Fibroblast of skin of right quadriceps (primary cell): ENCODE measurements at places on chromosomes 5 and 9.

- no peak for DNase-seq
These were observed 52.8 kb downstream of the VAV2 start for GRCh38 chr9:133939171-133939785.

DNA sequence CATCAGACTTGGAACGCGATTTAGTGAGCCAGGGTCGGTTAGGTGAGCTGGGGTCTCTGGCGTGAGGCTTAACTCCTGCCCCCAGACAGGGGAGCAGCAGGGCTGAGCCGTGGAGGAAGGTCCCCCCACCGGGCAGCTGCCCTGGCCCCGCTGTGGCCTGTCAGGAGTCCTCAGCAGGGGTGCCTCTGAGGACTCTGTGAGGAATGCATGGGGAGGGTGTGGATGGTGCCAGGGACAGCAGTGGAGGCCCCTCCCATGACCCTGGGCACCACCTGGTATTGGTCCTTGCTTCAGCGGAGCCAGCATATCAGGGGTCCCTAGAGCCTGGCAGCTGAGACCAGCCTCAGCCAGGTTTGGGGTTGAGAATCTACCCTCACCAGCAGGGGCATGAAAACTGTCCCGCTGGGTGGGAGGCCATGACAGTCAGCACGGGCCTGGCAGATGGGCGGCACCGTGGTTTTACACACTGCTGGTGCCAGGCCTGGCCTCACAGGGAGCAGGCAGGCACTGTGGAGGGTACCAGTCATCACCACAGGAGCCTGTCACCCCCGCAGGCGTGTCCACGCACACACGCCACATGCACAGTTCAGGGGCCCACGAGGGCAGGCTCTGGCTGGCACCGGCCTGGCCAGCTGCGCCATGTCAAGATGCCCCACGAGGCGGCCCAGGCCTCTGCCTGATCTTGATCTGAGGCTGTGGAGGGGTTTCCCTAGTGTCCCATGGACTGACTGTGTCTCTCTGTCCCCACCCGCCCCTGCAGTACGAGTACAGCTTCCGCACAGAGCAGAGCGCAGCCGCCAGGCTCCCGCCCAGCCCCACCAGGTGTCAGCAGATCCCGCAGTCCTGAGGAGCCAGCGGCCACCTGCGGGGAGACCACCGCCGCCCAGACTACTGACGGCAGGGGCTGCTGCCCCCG lies 111.1 kb upstream of the LMX1B start:
- DNase-seq = no peak

DNA sequence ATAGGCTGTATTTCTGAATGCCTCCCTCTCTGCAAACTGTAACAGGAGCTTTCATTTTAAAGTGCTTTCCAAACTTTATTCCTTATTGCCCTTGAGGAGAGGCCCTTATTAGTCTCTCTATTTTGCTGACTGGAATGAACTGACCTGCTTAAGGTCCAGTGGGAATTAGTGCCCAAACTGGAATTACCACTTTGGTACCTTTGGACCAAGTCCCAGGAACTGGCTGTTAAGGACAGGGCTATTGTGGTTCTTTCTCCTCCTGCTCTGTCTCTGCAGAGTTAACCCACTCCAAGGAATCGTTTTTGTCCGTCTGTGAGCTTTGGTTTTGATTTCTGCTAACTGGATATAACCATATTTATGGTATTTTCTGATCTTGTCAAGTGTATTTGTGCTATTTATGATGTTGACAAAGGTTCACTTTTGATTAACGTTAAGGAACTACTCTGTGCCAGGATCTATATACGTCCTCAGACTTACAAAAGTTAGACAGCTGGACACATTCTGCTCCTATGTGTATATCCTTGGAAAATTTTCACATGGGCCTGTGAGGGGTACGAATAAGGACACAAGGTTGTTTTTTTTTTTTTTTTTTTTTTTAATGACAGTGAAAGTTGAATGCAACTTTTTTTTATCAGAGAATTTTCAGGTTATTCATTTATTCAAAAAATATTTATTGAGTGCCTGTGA lies 189.1 kb upstream of the ANKRD55 start:
- no peak for DNase-seq

DNA sequence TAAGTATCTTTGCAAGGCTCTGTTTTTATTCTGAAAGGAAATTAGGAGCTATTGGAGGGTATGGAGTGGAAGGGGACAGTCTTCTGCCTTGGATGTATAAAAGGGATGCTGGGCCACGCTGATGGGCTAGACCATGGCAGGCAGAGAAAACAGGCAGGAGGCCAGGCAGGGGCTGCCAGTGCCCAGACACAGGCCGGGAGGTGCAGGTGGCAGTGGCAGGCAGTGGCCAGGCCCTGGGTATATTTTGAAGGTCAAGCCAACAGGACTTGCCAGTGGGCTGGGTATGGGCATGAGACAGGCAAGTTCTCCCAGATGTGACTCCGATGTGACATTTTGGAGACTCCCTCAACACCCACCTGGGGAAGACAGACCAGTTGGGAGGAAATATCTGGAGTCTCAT lies 131.9 kb downstream of the KCNIP1 start:
- no peak for DNase-seq

GRCh38 chr5:16538006-16538405 lies 72.4 kb upstream of the ZNF622 start:
- DNase-seq = no peak

DNA sequence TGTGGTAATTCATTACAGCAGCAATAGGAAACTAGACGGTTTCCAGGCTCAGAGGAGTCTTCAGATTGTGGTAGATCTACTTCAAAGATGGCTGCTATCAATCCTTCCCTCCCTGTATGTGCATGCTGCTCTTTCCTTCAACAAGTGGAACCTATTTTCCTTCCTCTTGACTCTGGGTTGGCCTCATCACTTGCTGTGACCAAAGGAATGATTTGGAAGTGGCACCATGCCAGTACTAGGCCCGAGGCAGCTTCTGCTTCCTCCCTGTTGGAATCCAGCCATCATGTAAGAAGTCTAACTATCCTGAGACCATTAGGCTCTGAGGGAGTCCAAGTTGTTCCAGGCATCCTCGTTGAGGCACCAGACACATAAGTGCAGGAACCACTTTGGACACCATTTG lies 46.5 kb upstream of the MCTP1 start:
- no peak for DNase-seq

GRCh38 chr5:72845889-72846288 lies 29.4 kb downstream of the TNPO1 start:
- peak; percentile 42 for DNase-seq

GRCh38 chr5:174329738-174330137 lies 284.2 kb downstream of the NSG2 start:
- no peak for DNase-seq

- no peak for DNase-seq
These were observed 264.6 kb upstream of the TAS2R1 start for GRCh38 chr5:9894571-9895301.

GRCh38 chr9:102855641-102856040 lies 139.5 kb upstream of the CYLC2 start:
- DNase-seq = peak; percentile 1

- DNase-seq = no peak
These were observed 59.5 kb upstream of the ITGA1 start for GRCh38 chr5:52728224-52728623.

- no peak for DNase-seq
These were observed 106.3 kb downstream of the HOMER1 start for GRCh38 chr5:79407591-79407990.

DNA sequence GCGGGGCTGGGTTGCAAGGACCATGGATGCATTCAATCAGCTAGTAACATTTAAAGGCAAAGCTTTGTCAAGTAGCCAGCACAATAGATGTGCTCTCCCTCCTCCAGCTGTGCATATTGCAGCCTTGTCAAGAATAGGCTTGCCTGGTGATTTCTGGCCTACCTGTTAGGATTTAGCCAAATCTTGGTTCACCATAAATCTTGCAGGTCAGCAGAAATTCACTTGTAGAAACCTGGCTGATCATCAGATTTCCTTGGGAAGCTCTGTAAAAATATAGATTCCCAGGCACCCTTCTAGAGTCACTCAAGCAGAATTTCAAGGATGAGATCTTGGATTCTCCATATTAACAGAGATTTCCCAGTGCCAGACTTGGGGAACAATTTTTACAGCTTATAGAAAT lies 152.2 kb upstream of the SLC12A2 start:
- no peak for DNase-seq

DNA sequence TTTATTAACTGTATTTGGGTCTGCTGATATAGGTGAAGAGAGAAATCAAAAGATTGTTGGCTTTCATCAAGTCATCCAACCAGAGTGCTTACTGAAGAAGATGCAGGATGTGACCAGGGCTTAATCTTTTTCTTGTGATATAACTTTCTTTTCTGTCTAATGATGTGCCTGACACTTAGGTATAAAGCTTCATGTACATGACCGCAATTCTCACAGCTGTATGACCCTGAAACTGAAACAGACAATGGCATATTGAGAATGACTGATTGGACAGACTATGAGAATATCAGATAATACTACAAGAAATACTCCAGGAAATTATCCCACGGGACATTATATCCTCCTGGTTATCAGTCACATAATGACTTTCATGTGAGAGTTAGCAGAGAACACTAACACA lies 32.5 kb upstream of the FAM174A start:
- no peak for DNase-seq

- peak; percentile 79 for DNase-seq
These were observed 188.5 kb upstream of the SNX2 start for GRCh38 chr5:122586351-122586750.

- no peak for DNase-seq
These were observed 117.2 kb downstream of the NDUFS4 start for GRCh38 chr5:53677632-53678031.

DNA sequence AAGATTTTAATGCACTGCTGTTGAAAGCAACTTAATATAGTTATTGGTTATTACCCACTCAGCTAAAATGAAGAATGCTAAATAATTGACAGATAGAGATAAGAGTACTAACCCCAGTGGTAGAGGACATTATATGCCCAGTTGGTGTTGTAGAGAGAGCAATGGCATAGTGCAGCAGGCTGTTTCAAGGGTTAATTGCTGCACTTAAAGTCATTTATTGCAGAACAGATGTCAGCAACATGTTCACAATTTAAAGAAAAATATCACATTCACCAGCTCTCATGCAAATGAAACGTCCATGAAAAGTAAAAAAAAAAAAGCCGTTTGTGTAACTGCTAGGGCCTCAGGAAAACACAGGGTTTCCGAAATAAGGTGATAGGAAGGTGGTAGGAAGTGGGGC lies 254.6 kb downstream of the MTRR start:
- no peak for DNase-seq

- DNase-seq = no peak
These were observed 171.1 kb upstream of the SMIM23 start for GRCh38 chr5:171614511-171614910.

GRCh38 chr5:135642488-135642870 lies 63.7 kb upstream of the CXCL14 start:
- DNase-seq = no peak

- peak; percentile 76 for DNase-seq
These were observed 205.7 kb downstream of the AGTPBP1 start for GRCh38 chr9:85536076-85536475.

DNA sequence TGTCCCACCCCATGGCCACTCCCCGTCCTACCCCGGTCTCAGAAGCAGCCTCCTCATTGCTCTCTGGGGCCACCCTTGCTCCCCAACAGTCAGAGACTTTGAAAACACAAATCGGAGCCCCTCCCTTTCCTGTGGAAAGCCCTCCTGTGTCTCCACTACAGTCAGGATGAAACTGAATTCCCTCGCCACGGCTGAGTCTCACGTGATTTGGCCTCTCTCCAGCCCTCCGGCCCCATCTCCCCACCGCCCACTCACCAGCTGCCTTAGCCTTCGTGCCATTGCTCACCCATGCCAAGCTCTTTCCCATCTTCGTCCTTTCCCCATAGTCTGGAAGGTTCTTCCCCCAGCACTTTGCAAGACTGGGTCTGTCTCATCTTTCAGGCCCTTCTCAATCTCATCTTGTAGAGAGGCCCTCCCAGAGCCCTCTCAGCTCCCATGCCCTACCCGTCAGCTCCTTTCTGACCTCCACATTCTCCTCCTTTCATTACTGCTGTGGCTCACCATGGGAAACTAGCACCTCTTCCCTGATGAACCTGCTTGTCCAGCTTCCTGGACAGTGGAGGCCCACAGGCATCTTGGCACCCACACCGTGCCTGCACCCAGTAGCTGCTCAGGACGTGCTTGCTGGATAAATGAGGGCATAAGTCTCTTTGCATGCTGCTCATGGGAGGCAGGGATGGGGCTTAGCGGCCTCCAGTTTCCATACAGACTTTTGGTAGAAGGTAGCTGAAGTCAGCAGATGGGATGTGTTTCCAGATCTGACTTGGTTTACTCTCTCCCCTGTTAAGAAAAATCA lies 126.4 kb upstream of the COL5A1 start:
- DNase-seq = no peak

GRCh38 chr9:82972446-82972845 lies 90.5 kb downstream of the RASEF start:
- DNase-seq = no peak

DNA sequence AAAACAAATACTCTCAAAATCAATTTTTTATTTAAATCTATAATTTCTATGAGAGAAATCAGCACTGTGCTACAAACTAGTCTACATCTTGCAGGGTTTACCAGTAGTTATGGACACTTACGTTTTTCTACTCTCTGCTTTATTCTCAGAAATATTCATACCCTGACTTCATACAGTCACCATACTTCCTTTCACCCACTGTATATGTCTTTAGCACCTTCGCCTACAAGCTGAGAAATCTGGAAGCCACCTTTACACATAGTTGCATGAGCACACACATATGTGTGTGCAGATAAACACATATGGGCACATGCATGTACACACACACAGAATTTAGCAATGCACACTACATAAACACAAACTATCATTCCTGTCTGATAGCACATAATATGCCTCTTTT lies 177.0 kb downstream of the ST8SIA4 start:
- DNase-seq = no peak

DNA sequence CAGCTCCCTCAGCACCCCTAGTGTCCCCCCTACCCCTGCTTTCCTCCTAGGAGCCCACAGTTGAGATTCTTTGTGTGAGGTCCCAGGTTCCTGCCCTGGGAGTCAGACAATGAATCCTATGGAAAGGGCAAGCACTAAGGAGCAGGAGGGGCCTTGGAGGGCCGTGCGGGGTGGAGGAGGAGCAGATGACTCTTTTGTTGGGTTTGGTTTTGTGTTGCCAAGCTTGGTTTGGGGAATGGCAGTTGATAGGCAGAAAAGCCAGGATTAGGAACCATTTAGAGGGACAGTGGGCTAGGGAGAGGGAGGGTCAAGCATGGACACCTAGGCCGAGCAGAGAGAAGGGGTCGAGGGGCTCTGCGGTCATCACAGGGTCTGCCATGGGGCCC lies 61.6 kb upstream of the SPTLC1 start:
- DNase-seq = no peak

DNA sequence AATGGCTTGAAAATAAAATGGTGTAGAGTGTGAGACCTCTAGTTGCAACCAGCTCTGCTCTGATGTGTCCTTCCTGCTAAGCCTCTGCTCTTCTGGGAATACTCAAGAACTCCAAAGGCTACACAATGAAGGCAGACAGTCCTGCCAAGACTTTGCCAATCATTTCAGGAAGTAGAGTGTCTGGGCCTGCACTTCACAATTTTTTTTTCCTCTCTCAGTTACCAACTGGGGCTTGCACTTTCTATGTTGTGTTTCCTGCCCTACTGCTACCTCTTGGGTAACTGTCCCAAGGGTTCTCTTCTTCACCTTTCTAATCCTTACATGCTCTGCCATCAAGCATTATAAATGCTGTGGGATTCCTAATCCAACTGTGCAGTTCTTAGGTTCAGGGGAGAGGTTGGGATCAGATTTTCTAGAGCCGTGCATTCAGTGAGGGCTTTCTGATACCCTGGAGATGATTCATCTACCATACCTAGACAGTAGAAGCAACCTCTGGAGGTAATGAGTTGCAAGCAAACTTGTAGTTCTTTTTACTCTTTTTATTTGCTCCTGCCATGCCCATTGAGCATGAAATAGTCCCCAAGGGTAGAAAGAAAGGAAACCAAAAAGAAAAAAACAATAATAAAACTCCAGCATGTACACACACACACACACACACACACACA lies 365.9 kb downstream of the MLLT3 start:
- DNase-seq = no peak
